ENCODE measurements at places on chromosomes 7 and 10.

DNA sequence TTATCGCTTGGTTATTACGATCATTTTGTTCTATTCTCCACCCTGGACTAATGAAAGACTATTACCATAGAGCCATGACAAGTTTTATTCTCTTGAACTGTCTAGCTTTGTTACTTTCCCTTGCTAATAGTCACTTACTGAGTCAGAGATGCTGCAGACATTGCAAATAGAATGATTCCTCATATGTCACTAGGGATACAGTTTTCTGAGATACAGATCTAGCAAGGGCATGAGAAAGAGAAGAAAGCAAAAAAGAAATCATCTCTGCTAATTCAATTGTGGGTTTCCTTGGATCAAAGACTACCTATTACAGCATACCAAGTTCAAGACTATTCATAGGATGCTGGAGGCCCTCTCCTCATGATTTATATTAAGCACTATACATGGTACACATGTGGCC lies 204.3 kb downstream of the MBL2 start:
- no peak for DNase-seq

DNA sequence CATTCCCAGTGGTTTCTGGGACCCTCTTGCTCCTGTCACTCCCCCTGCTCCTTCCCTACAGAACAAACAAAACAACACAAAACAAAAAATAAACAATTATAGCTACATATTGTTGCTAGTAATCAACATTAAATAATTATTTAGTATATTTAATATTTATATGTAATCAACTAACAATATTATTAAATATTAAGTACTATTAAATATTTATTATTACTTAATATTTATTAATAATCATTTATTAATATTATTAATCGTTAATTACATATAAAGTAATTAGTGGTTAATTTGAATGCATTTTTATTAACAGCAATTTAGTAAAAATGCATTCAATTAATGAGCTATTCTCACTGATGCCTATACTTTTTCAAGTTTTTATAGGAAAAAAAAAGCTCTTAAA lies 139.4 kb downstream of the ITGB8 start:
- no peak for DNase-seq

GRCh38 chr7:110718503-110719205 lies 372.3 kb upstream of the LRRN3 start:
- no peak for DNase-seq

- DNase-seq, result no peak
Measured at GRCh38 chr7:99949645-99950228, 20.3 kb upstream of the GJC3 start.

DNA sequence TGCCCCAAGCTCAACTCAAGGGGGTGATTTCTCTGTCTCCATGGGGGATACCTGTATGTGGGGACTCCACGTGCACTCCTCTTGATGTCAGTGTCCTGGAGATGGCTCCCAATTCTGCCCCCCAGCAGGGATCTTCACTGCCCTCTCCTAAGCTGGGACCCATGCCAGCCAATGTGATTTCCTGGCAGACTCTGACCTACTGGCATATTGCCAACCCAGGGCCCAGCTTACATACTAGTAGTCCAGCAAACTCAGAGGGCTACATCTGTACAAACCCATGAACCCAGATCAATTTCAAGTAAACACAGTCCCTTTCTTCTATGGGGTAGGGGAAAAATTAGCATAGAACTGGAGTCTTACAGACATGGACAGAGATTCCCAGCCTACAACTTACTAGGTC lies 26.2 kb upstream of the BMPR1A start:
- DNase-seq, result peak; percentile 88

GRCh38 chr7:135197906-135198655 lies 13.2 kb downstream of the WDR91 start:
- DNase-seq, result no peak

- no peak for DNase-seq
Measured at GRCh38 chr10:58326967-58327381, 7.8 kb upstream of the UBE2D1 start.

All from substantia nigra (tissue), 51 donors.